PC-9 (cell line): ENCODE measurements at places on chromosomes 7 and 10.

DNA sequence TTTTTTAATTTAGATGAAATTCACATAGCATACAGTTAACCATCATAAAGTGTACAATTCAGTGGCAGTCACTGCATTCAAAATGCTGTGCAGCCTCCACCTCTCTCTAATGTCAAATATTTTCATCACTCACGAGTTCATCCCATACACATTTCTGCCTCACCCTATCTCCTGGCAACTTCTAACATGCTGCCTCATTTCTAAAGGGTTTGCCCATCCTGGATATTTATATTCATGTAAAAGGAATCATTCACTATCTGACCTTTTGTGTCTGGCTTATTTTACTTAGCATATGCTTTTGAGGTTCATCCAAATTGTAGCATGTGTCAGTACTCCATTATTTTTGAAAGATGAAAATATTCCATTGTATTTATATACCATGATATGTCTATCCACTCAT lies 286.9 kb upstream of the VSTM2A start:
- no peak for DNase-seq

DNA sequence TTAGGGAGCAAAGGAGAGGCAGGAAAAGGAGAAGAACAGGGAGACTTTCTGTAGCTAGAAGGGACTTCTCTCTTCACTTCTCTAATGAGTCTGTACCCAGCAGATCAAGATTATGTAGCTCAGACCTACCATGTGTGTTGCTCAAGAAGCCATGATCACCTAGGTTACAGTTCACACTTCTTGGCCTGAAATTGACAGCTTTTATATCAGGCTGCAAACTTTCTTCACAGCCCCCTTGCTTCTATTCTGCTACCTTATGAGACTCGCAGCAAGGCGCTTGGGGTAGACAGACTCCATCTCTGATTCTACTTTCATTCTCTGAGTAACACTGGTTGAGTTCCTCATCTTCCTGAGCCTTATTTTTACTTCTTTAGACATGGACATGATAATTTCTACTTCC lies 19.6 kb upstream of the GIMAP2 start:
- DNase-seq = no peak

- DNase-seq = no peak
Measured at GRCh38 chr7:133051066-133051465, 30.8 kb downstream of the CHCHD3 start.

DNA sequence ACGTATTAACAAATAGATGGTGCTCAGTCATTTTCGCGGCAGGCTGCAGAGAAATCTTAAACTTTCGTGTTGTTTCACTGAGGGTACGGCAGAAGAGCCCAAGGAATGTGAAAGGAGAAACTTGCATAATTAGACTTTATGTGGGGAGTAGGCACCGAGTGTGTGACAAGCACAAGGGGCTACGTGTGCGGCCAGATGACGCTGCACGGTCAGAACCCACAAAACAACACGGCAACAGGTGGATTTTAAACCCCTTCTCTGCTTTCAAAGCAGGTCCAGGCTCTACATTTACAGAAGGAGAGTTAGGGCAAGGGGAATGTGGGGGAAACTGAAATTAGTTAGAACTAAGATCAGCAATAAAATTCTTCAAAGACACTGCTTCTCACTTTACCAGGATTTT lies 392 bp upstream of the UCN3 start:
- no peak for DNase-seq

GRCh38 chr7:77388055-77388641 lies 28.0 kb downstream of the GSAP start:
- no peak for DNase-seq
